H54 (cell line): ENCODE measurements at places on chromosomes 13 and 19.

DNA sequence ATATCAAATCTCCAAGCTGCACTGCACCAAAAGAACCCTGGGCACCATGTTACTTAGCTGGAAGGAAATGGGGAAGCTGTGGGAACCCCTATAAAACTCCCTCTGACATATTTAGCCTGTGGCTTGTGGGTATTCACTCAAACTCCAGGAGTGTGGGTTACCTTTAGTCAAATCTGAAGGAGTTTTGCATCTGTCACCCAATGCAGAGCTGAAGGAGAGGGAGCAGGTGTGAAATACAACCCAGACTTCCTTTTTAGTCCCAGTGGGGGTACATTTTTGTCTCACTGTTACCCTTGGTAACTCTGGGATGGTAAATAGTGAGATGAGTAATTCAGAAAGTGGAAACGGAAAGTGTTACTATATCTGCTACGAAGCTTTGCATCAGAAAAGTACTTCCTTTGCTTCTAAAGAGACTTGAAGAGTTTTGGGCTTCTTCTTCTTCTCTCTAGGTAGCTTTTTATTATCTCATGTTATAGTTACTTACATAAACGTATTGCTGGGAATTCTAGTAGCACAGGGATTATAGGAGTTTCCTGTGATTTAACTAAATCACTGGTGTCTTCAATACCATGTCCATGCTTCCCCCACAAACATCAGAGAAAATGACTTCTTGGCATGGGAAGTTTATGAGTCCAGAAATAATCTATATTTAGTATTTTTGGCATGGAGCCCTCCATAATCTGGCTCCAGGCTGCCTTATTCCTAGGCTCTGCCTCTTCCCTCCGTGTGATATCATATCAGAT, 105.9 kb downstream of the AKAP11 start:
- no peak for DNase-seq

GRCh38 chr13:112842931-112843391, 126.1 kb upstream of the MCF2L start:
- no peak for DNase-seq

DNA sequence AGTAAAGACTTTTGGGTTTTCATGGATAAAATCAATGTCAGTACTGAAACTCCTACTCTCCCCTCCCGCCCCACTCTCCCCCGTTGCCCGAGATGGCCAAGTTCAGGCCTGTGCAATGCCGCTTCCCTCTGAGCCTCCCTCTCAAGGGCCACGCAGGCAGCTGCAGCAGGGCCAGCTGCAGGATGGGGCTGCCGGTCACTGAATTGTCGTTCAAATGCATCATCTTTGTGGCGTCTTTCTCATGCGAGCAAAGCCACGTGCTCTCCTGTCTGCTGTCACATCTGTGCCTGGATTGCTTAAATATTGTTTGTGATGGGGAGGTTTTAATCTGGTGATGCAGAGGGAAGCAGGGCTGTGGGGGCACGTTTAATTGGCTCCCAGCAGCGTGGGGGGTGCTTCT, 26.6 kb downstream of the SHISA2 start:
- no peak for DNase-seq

GRCh38 chr19:22530042-22530441, 104.1 kb upstream of the ZNF492 start:
- DNase-seq, result no peak

GRCh38 chr13:35342440-35342839, 134.0 kb downstream of the MAB21L1 start:
- no peak for DNase-seq

GRCh38 chr13:40494513-40494912, 171.9 kb downstream of the FOXO1 start:
- no peak for DNase-seq

DNA sequence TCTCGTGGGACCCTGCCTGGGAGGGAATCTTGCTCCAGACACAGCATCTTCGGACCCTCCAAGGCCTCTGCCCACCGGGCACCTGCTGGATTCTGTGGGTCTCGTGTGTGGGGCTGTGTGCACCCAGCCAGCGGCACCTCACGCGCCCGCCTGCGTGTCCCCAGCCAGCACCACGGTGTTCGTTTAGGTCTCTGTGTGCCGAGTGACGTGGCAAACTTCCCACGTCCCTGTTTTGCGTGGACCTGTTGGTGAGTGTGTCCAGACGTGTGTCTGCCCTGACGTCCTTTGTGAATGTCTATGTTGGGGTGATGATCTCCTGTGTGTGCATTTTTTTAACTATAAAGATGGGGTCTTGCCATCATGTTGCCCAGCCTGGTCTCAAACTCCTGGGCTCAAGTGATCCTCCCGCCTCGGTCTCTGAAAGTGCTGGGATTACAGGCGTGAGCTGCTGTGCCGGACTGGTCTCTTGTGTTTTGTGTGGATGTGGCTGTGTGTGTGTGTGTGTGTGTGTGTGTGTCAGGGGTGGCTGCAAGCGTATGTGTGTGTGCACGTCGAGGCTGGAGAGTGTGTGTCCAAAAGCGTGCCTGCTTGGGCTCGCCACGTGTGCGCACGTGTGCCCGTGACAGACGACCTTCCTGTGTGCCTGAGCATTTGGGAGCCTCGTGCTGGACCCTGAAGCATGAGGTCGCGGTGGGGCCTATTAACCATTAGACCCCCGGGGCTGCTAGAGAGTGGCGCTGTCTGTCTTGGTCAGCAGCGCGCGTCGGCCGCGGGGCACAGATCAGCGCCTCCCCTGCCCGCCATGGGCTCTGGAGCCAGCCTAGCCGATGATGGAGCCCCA, 15.7 kb downstream of the ARID3A start:
- DNase-seq, result no peak

GRCh38 chr19:33357556-33357955, 16.0 kb upstream of the CEBPG start:
- no peak for DNase-seq

DNA sequence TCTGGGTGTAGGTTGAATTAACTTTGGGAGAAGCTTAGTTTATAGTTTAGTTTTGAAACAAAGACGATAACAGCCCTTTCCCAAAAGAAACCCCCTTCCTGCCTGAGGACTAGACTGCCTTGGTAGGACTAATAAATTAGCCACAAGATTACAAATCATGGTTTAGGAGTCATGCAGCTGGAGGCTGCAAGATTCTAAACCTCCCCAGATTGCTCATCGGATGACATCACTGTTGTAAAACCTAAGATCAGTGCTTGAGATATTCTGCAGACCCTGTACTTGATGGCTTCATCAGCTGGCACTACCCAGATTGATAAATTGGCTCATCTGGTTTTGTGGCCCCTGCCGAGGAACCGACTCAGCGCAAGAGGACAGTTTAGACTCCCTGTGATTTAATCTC, 35.9 kb upstream of the MPHOSPH8 start:
- DNase-seq, result no peak

DNA sequence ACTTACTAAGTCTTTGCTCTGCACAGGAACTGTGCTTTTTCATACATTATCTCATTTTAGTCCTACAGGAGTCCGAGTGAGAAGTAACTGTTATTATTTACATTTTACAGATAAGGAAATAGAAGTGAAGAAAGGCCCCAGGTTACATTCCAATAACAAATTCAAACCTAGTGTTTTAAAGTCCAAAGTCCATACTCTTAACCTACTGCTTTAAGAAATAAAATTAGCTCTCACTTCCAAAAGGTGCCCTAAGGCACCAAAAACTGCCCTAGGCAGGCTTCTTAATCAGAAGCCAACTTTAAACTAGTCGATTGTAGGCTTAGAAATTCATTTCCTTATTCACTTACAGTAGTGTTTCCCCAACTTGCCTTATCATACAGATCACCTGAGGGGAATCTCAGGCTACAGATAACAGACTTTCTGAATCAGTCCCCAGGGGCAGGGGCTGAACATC, 555.9 kb downstream of the DIAPH3 start:
- no peak for DNase-seq
